ENCODE measurements at places on chromosomes 4 and X.

GRCh38 chr4:94354474-94354896, 11.8 kb upstream of the HPGDS start:
- DNase-seq = no peak

GRCh38 chrX:71178908-71179307, 34.3 kb downstream of the NLGN3 start:
- peak; percentile 24 for DNase-seq

- no peak for DNase-seq
These were observed 464.4 kb downstream of the TRIML1 start for GRCh38 chr4:188603646-188604045.

- DNase-seq = no peak
These were observed 17.0 kb upstream of the CCKAR start for GRCh38 chr4:26507286-26507685.

DNA sequence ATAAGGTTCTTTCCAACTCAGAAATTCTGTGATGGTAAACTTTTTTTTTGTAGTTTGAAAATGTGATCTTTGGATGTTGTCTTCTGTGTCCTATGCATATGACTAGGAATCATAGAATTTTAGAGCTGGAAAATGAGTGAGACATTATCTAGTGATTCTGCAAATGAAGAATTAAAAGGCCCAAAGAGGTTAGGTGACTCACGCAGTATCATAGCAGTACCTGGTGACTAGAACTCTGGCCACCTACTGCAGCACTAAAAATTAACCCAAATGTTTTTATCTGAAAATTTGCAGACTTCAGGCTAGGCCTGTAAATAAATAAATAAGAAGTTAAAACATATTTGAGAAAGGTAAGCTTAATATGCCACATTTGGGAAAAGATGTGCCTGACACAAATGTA, 52.8 kb downstream of the NFKB1 start:
- DNase-seq = no peak

DNA sequence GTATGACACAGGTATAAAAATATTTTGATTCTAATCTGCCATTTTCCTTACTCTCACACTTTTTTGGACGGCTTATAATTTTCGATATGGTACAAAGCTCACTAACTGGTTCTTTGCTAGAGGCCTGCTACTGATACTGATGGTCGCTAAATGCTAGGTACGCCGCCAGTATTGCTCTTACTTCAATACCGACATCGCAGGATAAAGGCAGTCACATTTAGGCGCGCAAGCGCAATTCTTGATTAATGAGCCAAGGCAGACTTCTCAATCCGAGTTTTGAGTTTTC, 557 bp upstream of the USP38 start:
- DNase-seq = no peak

DNA sequence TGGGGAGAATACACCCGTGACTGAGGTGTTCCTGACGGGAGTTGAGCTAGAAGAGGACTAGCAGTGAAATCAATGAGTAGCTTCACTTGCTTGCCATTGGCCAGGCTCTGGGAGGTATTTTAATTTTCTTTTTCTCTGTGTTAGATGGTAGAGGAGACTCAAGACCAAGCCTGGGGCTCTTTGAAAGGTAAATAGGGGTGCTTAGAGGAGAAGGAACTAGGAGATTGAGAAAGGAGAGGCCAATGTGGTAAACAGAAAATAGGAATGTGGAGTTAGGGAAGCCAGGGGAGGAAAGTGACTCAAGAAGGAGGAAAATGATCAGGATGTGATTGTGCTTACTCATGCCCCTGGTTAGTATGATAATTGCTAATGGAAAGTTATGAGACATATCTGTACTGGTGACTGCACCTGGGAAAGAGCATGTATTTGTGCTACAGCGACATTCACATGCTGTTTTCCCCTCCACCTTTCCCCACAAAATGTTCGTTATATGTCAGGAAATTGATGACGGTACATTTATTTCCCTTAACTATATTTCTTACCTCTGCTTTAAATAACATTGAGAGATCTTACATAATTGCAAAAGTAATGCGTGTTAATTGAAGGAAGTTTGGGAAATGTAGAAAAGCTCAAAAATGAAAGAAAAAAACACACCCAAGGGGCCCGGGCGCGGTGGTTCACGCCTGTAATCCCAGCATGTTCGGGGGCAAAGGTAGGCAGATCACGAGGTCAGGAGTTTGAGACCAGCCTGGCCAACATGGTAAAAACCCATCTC, 16.9 kb upstream of the LRBA start:
- no peak for DNase-seq

- DNase-seq = no peak
These were observed 21.5 kb downstream of the XIAP start for GRCh38 chrX:123881330-123881729.

All from activated CD4-positive, alpha-beta T cell treated with anti-CD3 and anti-CD28 coated beads, Interleukin-2, amount 50 U/mL, for 1 hour (primary cell).